ENCODE measurements at places on chromosomes 4 and X.

- DNase-seq, result no peak
Observed at GRCh38 chrX:51747671-51748070, 4.4 kb downstream of the GSPT2 start.

- no peak for DNase-seq
Observed at GRCh38 chrX:143095816-143096215, 70.1 kb downstream of the SPANXN4 start.

- DNase-seq, result no peak
Observed at GRCh38 chr4:158754385-158755180, 14.2 kb upstream of the FNIP2 start.

- DNase-seq, result no peak
Observed at GRCh38 chr4:172270397-172270796, 457.2 kb downstream of the GALNTL6 start.

DNA sequence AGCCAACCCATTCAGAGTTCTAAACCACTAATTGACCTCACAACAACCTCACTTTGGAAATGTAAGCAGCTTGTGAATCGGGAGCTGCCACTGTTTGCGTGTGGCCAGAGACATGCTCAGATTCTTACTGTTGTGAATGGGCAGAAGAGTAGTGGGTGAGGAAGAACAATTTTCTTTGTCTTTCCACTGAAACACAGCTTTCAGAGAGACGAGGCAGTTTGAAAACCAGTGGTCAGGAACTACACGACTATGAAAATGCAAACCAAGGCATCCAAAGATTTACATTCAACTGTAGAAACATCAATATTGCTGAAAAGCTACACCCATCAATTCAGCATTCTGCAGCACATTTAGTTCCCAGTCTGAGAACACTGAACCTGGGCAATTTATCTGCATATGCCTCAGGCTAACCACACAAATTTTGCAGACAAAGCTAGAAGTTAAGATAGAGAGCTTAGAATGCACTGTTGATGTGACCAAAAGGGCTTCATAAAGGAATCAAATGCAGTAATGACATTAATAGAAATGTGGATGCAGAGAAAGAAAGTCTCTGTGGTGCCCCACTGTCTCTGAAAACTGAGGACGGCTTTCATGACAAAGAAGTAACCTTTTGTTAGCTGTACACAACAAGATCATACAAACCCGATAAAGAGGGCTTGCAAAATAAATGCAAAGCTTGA, 134.3 kb downstream of the APBB2 start:
- no peak for DNase-seq

- no peak for DNase-seq
Observed at GRCh38 chrX:49838374-49838773, 9.3 kb downstream of the PAGE4 start.

GRCh38 chr4:43339435-43339834, 446.9 kb downstream of the GRXCR1 start:
- DNase-seq, result no peak

- DNase-seq, result no peak
Observed at GRCh38 chr4:94352163-94352562, 9.5 kb upstream of the HPGDS start.

DNA sequence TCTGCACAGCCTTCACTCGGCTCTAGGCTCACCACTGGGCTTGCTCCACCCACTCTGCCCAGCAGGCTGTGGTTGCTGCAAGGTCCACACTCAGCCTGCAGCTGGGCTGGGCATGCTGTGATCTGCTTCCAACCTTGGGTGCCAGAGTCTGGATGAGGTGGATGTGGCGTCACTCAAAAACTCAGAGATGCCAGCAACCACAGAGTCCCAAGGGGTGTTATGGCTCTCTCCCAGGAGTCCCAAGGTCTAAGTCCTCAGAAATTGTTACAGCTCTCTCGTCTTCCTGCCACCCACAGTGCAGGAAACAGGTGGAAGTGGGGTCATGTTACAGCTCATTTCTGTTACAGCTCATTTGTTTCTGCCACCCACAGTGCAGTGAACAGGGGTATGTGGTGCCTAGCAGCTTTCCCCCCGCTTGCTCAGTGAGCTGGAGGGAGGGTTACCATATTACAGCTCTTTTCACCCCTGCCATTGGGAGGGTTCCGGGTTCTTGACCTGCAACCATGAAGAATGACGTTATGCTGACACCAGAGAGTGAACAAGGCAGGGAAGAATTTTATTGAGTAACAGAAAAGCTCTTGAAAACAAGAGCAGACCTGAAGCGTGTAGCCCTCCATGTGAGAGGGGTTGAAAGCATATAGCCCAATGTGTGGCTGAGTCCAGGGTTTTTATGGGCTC, 893.9 kb downstream of the PCDH7 start:
- no peak for DNase-seq

GRCh38 chr4:86653237-86653865, 59.2 kb downstream of the PTPN13 start:
- DNase-seq, result no peak

- DNase-seq, result no peak
Observed at GRCh38 chr4:99002279-99002678, 6.8 kb downstream of the METAP1 start.

DNA sequence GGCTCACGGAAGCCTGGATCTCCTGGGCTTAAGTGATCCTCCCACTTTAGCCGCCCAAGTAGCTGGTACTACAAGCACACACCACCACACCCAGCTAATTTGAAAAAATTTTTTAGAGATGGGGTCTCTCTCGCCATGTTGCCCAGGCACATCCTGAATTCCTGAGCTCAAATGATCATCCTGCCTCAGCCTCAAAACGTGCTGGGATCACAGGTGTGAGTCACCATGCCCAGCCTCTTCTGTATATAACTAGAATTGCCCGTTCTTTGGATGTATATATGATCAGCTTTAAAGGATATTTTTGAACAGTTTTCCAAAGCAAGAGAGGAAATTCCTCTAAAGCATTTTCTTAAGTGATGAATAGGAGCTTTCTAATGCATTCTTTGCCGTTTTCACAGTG, 22.7 kb downstream of the ZFP42 start:
- DNase-seq, result no peak

DNA sequence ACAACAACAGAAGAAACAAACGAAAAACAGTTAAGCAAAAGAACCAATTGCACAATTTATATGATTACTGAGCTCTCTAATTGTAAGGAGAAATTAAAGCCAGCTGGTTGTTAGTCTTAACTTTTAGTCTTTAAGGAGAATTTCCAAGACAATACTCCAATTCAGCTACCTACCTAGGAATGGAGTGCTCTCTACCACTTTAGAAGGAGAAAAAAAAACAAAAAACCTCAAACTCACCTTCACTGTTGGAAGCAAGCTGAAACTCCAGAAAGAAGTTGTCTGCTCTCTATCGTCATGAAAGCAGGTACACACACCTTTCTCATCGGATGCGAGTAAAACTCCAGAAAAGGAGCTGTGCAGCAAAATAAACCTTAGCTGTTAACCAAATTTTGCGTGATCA, 86.1 kb upstream of the NPY2R start:
- no peak for DNase-seq

- no peak for DNase-seq
Observed at GRCh38 chr4:87044511-87045233, 109.9 kb downstream of the AFF1 start.

- DNase-seq, result no peak
Observed at GRCh38 chr4:156528216-156528615, 443.4 kb downstream of the PDGFC start.

DNA sequence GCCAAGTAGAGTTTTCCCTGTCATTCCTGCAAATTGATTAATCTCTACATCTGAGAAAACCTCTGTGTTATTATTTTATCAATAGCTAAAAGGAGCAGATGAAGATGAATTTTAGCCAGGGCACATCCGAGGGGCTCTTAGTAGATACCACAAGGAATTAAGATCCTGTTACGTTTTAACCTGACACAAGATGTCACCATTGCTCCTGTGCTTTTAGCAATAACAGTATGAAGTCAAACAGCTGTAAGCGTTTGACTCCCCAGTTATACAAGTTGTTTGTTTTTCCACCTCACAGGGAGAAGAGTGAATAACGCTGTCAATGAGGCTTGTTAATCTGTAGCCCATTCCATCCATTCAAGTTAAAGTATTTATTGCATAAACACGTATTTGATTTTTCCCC, 76.0 kb upstream of the AP1S2 start:
- no peak for DNase-seq

DNA sequence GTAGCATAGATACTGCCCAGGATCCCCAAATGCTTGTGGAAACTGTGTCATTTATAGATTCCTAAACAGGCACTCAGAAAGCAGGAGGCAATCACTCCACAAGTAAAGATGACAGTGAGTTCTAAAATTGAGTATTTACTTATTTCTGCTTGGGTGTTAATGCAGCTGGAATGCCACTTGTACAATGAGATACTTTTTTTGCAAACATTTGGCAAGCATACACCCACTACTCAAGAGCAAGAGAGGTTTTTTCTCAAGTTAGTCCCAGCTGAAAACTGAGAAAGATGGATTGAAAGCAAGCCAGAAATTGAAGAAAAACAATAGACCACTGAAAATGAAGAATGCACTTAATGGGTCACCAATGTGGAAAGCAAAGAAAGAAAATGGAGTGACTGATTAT, 22.5 kb downstream of the GABRA3 start:
- no peak for DNase-seq

DNA sequence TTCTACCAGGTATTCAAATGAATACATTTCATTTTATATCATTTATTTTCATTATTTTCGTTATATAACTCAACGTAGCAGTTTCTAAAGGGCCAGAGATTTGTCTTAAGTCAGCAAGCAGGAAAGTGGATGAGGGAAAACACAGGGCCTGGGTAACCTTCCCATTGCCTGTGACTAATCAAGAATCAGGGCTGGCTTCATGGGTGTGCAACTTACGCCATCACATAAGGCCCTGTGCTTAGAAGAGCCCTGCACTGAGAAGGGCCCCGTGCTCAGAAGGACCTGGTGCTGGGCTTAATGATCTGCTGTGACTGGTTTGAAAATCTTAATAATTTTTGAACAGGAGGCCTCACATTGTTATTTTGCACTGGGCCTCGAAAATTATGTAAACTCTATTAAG, 65.4 kb upstream of the FAM9C start:
- DNase-seq, result no peak

GRCh38 chr4:84319124-84319523, 180.0 kb downstream of the NKX6-1 start:
- DNase-seq, result no peak

DNA sequence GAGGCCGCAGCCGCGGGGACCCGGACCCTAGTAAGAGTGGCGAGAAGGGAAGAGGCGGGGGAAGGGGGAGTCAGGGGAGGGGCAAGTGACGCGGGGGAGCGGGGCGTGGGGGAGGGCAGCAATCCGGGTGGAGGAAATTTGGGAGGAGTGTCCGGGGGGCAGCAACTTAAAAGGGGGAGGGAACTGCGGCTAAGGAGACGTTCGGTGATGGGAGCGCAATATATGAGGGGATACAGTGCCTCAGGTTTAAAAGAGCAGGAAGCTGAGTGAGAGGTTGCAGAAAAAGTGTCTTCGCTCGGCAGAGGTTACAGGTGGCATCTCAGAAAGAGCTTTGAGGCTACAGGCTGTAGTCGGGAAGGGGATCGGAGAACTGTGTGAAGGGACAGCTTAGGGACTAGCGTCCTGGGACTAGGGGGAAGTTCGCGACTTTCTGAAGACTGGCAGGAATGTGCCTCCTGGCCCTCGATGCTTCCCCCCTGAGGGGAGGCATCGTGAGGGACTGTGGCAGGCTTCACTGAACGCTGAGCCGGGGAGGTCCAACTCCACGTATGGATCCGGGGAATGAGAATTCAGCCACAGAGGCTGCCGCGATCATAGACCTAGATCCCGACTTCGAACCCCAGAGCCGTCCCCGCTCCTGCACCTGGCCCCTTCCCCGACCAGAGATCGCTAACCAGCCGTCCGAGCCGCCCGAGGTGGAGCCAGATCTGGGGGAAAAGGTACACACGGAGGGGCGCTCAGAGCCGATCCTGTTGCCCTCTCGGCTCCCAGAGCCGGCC, 519 bp downstream of the FOXO4 start:
- DNase-seq, result no peak

GRCh38 chr4:6347511-6348045, 77.9 kb downstream of the WFS1 start:
- no peak for DNase-seq

DNA sequence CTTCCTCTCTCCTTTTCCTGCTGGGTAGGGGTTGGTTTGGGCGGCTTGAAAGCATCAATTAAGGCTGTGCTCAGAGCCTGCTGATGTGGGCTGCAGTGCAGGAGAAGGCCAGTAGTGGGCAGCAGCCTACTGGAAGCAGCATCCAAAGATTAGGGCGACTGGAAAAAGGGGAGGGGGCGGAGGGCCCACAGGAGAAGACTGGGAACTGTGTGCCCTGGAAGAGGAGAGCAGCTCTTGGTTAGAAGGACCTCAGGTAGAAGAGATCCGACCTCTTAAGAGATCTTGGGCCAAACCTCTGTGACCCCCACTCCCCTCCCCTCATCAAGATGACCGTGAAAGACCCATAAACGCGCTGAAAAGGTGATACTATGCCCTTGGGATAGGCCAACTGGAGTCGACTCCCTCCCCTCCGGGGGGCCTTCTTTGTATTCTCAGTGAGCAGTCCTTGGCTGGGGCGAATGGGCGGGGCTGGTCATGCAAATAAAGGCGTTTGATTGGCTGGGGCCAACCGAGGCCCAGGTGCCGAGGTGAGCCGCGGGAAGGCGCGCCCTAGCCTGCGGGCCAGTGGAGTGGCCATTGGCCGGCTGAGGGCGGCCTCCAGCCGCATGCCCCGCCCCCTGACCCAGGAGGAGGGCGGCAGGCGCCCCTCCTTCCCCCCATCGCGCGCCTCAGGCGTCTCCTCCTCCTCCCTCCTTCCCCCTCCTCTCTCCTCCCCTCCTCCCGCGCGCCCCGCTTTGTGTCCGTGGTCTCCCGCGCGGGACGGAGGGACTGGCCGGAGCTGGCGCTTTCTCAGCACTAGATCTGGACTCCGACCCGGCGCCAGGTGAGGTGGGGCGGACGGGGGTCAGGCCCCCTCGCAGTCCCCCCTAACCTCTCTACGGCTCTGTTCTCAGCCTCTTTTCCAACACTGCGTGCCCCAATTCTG, 10.1 kb downstream of the DLG3 start:
- no peak for DNase-seq

GRCh38 chrX:15173411-15173810, 96.5 kb downstream of the ASB9 start:
- DNase-seq, result no peak

- no peak for DNase-seq
Observed at GRCh38 chrX:68929332-68930150, 100.7 kb downstream of the EFNB1 start.

DNA sequence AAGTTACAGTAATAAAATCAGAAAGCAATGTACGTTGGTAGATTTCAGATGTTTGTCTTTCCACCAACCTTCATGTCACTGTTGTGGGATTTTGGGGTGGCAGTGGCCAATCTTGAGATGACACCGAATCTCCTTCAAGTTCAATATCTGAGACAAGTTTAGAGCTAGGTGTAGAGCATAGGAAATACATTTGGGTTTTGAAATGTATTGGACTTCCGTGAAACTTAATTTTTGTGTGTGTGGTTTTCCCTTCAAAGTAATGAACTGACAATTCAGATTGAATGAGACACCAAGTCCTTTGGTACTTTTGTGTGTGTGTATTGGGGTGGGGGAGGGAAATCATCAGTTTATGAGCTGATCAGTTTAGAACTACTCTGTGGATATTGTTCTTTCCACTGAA, 1.8 kb downstream of the WDR44 start:
- no peak for DNase-seq

- DNase-seq, result no peak
Observed at GRCh38 chr4:158444621-158445020, 77.1 kb upstream of the RXFP1 start.
